ENCODE measurements at places on chromosomes 13 and 19.

DNA sequence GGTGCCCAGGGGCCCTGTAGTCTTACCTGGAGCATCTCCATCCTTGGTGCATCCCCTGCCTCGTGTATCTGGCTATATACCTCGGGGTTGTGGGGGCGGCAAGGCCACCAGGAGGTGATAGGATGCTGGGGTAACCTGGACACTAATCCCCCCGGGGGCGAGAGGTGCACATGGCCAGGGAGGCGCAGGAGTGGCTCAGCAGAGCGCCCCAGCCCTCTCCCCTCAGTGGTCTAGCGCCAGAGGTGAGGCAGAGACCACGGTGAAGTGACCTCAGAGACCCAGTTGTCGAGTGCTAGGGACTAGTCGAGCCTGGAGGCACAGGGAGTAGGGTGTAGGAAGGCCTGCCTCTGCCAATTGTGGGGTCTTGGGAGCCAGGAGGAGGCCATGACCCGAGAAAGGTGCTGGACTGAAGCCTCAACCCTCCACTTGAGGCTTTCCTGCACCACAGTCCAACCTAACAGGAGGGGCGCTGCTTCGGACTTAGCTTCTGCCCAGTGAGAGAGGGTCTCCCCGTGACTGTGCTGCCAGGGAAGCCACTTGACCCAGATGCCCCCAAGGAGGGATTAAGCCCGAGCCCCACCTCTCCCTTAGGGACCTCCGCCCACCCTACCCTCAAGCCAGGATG lies at the start of gene LHB:
Gene LHB (minus strand): TSS at position 51 of the 625 bp plus-strand sequence. CDS start 10 bp downstream, at position 41.
- no peak for DNase-seq

DNA sequence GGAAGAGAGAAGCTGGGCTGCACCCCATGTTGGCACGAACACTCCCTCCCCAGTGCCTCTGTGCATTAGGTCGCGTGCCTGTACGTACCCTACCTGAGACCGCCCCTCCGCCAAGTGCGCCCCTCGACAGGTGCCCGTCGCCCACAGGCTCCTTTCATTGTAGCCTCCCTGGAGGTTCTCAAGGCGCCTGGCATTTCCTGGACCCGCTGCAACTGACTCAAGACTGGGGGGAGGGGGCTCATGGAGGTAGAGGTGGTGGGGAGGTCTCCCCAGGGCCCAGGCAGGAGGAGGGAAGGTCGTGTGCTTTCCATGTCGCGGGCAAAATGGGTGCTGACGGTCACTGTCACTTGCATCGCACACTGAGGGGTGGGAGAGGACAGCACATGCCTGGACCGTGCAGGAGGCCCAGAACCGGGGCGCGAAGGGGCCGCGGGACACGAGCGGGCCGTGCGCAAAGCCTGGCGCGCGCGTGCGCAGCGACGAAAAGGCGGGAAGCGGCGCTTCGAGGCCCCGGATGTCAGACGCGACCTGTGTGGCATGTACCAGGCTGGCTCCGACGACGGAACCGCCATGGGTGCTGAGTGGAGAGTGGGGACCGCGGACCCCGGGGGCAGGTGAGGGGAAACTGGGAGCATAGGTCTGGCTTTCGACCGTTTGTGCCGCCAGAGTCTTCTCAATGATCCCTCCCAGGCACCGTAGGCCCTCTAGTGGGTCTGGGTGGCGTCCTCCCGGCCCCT lies 16.5 kb downstream of the NFIX start:
- DNase-seq = no peak

DNA sequence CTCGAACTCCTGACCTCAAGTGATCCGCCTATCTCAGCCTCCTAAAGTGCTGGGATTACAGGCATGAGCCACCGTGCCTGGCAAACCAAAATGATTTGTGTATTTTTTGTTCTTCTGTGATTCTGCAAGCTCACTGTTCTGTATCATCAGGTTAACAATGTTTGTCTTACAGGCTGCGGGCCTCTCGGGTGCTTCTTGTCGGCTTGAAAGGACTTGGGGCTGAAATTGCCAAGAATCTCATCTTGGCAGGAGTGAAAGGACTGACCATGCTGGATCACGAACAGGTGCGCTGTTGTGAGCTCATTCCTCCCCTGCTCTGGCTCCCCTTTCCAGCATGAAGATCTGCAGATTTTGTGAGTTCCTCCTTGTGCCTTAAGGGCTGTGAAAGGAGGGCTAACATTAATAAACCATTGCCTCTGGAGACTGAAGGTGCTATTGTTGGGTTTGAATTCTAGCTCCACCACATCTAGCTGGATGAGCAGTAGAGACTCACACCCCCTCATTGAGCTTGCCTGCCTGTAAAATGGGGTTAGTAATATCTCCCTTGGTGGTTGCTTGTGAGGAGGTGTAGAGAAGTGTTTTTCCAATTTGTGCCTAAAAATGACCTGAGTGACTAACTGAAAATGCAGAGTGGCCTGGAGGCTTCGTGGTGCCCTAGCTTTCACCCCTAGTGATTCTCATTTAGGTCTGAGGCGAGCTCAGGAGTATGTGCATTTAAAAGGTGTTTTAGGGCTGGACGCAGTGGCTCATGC lies 12.9 kb downstream of the SAE1 start:
- DNase-seq = no peak

DNA sequence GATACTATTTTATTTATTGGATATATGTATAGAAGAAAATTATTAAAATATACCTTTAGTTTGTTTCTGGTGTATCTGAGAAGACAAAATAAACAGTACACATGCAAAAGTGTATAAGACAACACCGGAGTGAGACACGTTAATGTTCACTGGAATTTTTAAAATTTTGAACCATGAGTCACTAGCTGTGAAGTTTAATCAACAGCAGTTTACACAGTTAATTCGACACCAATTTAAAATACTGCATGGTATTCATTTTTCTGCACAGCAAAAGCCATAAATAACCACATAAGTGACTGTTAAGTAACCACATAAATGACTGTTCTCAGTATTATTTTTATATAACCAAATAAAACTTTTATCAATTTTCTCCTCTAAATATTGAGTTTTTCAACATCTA lies 418.7 kb upstream of the NBEA start:
- DNase-seq = no peak

DNA sequence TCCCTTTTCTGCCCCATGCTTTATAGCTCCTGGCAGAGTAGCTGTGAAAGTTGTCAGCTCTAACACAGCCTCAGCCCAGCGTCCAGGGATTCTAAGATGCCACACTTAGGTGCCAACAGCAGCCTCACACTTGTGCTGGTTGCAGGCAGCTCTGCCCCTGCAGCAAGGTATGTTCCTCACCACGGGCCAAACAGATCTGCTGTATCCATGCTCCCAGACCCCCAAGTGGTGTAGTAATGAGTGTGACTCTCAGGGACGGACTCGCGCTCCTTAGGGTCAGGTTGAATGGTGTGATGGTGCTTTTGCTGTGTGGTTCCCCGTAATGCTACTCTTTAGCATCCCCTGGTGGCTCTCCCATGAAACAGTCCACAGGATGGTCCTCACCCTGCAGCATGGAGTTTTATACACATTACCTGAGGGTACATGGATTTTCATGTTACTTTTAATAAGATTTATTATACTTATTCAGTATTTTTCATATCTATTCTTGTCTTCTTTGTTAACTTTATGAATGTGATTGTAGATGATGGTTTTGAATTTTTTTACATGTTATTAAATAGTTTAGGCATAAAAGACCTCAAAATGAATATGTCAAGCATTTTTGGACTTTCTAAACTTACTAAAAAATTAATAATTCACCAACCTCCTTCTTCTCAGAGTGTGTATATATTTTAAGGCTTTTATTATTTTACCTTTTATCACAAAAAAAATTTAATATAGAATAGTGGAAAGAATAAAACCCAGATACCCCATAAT lies 232.5 kb downstream of the SLC7A1 start:
- peak; percentile 62 for DNase-seq

- no peak for DNase-seq
Observed at GRCh38 chr13:23175920-23176319, 4.9 kb upstream of the SGCG start.

DNA sequence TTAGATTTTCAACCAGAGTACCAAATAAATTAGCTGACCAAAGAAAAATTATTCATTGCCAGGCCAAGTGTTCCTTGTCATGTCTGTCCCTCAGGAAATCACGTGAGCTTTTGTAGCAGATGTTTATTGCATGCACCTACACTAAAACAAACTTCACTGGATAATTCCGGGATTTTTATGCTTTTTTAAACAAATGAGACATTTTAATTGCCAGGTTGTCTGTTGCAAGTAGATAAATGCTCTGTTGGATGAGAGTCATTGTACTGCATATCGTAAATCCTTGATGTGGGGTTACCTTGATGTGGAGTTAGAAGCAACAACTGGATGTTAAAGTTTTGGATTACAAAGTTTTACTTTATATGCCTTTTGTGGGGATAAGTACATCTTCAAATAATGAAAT lies 1187.7 kb upstream of the PCDH9 start:
- no peak for DNase-seq
